Urinary bladder (tissue), 4 donors: ENCODE measurements at places on chromosomes 6 and 20. TPM values are rescaled to one million over a fixed set of nuclear protein-coding genes. Genes with fewer than 3 reads are reported as not detected.

TBC1D20 gene
- total RNA-seq = 26.9 TPM

ENPP5 gene
- 5.2 TPM for total RNA-seq

TBC1D32 gene
- total RNA-seq = 62.8 TPM

COL21A1 gene
- total RNA-seq = 151 TPM

ELOVL2 gene
- total RNA-seq = 6.2 TPM

TREML2 gene
- total RNA-seq = 0.11 TPM

CLPSL1 gene
- not detected for total RNA-seq

RHAG gene
- 1.0 TPM for total RNA-seq

LAMP5 gene
- total RNA-seq = 3.5 TPM

RIPPLY2 gene
- 0.26 TPM for total RNA-seq
